IPS DF 19.7 (cell line): ENCODE measurements at places on chromosomes 3 and 15.

DNA sequence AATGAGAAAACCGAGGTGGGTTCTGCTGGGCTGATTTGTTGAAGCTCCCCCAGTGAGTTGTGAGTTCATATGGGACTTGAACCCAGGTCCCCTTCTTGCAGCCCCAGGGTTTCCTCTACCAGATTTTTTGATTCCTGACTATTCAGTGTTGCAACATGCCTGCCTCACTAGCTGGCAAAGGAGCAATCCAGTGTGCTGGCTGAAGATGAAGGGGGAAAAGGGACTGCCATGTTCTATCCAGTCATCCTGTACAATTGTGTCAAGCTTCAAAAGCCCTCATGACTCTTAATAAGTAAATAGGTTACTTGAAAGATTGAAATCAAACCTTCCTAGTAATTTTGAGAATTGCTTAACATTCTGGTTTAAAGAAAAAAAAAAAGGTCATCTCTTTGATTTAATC lies 211.5 kb upstream of the TP63 start:
- no peak for DNase-seq

GRCh38 chr15:50186090-50186489 lies 4.1 kb downstream of the SLC27A2 start:
- DNase-seq = no peak

GRCh38 chr3:185653949-185654757 lies 68.1 kb downstream of the SENP2 start:
- no peak for DNase-seq

- DNase-seq = no peak
Measured at GRCh38 chr15:98151096-98151495, 190.6 kb downstream of the ARRDC4 start.

DNA sequence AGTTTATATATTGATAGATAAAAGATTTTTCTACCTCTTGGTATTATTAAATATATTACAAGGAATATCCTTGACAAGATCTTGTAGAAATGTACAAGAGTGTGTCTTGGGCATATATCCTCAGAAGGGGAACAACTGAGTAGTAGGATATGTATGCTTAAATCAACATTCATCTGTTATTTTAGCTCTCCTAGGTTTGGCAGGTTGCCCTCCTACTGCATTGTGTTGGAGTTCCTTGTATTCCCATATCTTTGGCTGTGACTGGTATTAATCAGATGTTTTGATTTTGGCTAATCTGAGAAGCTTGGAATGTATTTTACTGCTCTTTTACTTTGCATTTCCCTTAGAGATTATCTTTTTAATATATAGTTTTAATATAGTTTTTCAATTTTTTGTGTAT lies 4.6 kb downstream of the MYRIP start:
- DNase-seq = no peak

- DNase-seq = no peak
Measured at GRCh38 chr3:84885199-84885882, 73.4 kb upstream of the CADM2 start.

- DNase-seq = no peak
Measured at GRCh38 chr3:34995796-34996430, 643.4 kb upstream of the ARPP21 start.

- no peak for DNase-seq
Measured at GRCh38 chr15:52288051-52288942, 7.3 kb downstream of the MYO5C start.

GRCh38 chr3:7275396-7275795 lies 414.5 kb downstream of the GRM7 start:
- no peak for DNase-seq

DNA sequence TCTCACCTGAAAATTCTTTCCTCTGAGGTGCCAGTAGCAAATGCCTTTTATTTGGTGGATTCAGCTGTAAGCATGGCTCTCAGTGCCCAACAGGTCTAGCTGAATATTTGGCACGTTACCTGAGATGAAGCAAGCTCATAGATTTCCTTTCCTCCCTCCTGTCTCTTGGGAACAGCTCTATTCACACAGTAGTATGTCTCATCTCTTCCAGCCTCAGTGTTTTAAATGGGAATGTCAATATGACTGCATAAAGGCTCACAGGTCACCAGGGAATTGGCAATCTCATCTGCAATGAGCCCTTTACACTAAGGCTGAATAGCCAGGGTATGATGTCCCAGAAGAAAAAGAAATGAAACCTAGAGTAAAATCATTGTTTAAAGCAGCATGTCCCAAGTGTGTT lies 733.5 kb downstream of the NTRK3 start:
- DNase-seq = no peak

GRCh38 chr3:141312354-141313092 lies 55.8 kb upstream of the ZBTB38 start:
- no peak for DNase-seq

DNA sequence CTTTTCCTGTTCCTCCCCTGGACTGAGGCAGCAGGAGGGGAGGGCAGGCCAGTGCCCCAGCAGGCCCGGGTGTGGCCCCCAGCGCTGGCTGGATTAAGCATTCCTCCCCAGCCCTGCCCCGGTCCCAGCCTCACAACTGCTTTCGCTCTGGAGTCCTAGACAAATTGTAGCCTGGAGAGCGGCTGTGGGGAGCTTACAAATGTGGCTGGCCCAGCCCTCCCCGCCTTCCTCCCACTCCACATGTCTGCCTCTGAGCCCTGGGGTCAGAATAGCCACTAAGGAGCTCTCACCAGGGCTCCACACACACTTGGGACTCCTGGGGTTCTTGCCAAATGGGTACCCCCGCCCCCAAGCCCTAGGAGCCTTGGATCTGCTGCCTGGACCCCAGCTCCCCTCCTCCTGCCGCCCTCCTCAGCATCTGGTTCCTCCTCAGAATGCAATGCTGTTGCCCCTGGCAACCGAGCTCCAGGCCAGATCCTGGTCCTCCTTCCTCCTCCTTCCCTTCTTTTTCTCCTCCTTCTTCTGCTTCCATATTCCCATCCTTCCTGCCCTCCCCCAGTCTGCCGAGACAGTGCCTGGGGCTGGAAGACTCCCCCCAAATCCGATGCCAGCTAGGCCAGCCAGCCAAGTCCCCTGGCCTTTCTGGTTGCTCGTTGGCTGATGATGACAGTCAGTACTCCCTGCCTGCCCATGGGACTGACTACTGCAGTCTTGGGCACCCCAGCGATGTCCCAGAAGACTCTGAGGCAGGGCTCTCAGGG lies 91.1 kb downstream of the LINGO1 start:
- no peak for DNase-seq

- no peak for DNase-seq
Measured at GRCh38 chr3:129263161-129263910, 13.9 kb downstream of the COPG1 start.

DNA sequence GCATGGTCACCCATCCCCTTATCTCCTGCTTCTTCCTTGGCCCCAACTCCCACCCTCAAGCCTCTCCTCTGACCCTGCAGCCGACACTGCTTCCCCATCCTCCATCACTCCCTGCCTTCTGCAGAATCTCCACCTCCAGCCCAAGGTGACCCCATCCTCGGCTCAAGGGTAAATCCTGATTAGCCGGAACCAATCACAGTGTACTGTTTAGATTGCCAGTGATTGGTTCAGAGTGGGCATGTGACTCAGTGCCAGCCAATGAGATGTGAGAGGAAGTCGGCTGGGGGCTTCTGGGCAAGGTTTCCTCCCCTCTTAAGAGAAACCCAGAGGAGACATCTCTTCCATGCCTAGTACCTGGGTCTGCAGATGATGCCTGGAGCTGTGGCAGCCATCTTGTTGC lies 10.3 kb downstream of the CACNA2D2 start:
- DNase-seq = no peak

DNA sequence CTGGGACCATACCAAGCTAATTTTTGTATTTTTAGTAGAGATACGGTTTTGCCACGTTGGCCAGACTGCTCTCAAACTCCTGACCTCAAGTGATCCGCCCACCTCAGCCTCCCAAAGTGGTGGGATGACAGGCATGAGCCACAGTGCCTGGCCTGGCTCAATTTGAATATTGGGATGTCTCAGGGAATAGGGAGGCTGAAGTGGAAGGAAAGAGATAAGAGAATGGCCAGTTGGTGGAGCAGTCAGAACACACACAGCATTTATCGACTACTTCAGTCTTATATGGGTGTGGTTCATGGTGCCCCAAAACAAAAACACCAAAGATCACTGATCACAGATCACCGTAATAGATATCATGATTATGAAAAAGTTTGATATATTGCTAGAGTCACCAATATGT lies 144.4 kb downstream of the GMNC start:
- no peak for DNase-seq

- no peak for DNase-seq
Measured at GRCh38 chr3:108088146-108088545, 2.7 kb downstream of the CD47 start.

DNA sequence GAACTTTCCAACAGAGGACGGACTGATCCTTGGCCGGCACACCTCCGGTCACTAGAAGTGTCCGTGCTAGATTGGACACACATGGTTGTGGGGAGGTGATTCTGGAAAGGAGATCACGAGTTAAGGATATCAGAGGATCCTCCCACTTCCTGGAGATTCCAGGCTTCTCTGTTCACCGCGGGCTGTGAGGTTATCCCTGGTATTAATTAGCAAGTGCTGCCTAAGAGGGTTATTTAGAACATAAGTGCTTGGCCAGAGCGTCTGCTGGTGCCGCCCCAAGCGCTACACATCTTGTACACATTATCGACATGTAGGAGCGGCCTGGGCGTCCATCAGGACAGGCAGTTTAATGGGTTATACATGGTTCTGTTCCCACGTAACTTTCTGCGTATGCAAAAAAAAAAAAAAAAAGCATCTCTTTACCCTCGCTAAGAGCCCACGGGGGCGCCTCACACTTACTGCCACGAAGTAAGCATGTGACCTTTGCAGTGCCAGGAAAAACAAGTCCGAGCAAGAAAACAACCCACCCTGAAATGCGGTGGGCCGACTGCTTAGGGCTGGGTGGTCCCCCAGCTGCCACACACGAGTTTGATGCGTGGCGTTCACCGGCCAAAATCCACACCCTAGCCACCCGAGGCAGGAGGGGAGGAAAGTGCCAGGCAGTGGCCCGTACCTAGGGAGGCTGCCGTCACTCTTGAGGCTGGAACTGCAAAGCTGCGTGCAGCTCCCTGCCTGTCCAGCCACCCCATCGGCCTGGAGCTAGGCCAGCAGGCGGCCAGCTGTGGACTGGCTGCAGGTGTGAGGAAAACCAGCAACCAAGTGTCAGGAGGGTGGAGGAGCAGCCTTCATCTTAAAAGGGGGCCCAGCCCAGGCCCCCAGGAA lies 78.0 kb downstream of the CPN2 start:
- DNase-seq = no peak

DNA sequence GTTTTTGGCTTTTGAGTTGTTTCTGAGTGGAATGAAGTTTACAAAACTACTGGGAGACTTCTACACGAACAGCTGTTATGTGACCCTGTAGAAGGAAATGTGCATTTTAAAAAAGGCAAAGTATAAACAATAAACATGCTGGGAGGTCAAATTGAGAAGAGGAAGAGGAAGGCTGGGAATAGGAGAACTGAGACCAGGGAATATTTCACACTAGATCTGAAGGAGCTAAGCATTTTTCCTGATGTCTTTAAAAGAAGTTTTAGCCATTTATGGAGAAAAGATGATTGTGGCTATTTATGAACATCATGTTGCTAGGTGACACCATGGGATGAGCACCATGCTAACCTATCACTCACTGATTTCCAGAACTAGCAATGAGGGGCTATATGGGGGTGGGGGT lies 76.3 kb upstream of the FAM98B start:
- no peak for DNase-seq

GRCh38 chr3:31530960-31531335 lies 1.8 kb upstream of the STT3B start:
- DNase-seq = no peak

GRCh38 chr15:85289677-85290365 lies 90.6 kb upstream of the AKAP13 start:
- no peak for DNase-seq

DNA sequence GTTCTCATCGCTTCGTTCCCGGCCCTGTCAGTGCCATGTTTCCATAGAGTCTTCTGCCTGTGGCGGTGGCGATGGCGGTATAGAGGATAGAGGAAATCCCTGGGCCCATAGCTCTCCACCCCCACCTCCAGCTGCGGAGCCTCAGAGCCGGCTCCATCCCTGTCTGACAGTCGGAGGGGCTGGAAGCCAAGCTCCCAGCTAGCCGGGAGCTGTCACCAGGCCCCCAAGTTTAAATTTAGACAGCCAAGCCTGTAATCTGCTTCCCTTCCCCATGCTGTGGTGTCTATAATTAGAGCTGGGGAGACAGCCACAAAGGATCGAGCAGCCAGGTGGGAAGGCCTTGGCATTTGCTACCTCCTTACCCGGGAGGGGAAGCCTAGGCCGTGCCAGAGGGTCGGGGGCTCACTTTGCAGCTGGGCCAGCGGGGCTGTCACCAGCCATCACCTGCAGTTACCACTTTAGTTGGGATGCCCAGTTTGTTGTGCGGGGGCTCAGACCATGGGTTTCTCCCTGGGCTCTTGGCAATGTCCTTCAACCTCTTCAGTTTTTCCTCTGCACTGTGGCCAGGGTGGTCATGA lies 56.3 kb upstream of the SEC13 start:
- no peak for DNase-seq

GRCh38 chr15:97838606-97839210 lies 121.8 kb upstream of the ARRDC4 start:
- DNase-seq = no peak

DNA sequence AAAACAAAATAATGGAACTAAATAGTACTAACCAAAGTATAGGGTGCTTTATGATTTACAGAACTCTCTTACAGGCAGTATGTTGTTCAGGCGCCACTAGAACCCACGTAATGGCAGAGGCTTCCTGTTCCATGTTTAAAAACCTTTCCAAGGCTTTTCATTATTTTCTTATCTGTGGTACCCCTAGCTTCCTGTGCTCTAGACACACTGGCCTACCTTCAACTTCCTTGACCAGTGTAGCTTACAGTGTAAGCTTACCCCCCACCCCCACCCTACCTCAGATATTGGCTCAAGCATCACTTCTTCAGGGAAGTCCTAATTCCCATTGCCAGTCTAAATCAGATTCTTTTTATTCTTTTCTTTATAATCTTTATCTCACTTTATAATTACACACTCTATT lies 2.9 kb downstream of the NR2C2 start:
- no peak for DNase-seq

GRCh38 chr3:190586631-190587011 lies 72.7 kb downstream of the IL1RAP start:
- DNase-seq = no peak

DNA sequence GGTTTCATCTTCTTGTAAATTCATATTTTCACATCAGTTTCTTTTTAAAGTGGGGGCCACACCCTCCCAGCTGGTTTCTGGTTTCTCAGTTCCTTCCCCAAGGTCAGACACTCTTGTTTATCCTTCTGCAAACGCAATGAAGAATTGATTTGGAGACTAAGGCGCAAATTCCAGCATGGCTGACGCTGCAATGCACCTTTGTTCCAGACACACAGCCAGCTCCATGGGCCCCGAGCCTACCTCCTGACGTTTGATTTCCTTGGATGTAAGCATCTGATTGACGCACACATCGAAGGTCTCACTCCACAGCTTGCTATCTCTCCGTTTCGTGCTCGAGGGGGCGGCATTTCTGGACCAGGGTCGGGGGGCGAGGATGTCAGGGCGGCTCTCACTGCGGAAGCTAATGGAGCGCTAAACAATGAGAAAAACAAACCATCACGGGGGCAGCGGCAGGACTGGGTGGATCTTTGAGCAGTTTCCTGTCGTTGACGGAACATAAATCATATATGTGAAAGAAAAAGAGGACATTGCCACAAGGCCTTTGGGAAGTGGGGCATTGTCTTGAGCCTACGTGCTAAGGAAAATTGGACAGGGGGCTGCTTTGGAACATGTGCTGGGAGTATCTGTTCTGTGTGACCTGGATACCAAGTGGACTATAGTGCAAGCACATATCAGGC lies 46.9 kb downstream of the ARHGEF3 start:
- DNase-seq = no peak

- no peak for DNase-seq
Measured at GRCh38 chr3:171548917-171549316, 88.7 kb upstream of the TNIK start.
